ENCODE measurements at places on chromosomes 2 and 18.

- DNase-seq, result no peak
These were observed 79.6 kb downstream of the TPO start for GRCh38 chr2:1492711-1493430.

DNA sequence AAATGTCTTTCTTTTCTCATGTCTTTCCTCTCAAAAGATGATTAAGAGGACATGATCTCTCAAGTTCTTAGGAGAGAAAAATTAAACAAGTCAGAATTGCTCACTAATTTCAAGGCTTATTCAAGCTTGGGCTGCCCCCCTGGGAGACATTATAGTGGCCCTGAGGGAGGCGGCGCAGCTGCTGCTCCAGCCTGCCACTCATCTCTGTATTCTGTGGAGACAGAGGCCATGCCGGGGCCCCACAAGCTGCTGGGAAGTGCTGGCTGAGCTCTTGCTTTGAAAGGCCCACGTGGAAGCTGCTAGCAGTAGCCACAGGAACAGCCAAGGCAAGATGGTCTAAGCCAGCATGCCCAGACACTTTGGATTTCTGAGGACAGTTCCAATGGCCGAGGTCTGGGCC lies 267.4 kb downstream of the LNPK start:
- DNase-seq, result no peak

GRCh38 chr2:203603456-203604389 lies 68.6 kb upstream of the RAPH1 start:
- DNase-seq, result no peak

DNA sequence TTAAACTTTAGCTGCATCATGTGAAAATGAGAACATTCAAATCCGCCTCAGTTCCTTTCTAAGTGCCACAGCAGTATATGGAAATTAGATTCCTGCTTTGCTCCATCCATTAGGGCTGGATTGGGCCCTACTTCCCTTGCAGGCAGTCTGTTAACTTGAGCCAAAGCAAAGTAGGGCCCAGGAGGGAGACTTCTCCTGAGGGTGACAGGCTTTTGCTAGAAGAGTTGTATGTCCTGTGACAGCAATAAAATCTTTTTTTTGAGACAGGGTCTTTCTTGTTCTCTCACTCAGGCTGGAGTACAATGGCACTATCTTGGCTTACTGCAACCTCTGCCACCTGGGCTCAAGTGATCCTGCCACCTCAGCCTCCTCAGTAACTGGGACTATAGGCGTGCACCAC lies 28.1 kb downstream of the VIL1 start:
- DNase-seq, result no peak

GRCh38 chr2:47520825-47521665 lies 118.1 kb downstream of the MSH2 start:
- DNase-seq, result peak; percentile 63

GRCh38 chr18:32478317-32478716 lies 7.6 kb upstream of the GAREM1 start:
- no peak for DNase-seq

- DNase-seq, result no peak
These were observed 17.6 kb downstream of the PMAIP1 start for GRCh38 chr18:59917422-59917821.

DNA sequence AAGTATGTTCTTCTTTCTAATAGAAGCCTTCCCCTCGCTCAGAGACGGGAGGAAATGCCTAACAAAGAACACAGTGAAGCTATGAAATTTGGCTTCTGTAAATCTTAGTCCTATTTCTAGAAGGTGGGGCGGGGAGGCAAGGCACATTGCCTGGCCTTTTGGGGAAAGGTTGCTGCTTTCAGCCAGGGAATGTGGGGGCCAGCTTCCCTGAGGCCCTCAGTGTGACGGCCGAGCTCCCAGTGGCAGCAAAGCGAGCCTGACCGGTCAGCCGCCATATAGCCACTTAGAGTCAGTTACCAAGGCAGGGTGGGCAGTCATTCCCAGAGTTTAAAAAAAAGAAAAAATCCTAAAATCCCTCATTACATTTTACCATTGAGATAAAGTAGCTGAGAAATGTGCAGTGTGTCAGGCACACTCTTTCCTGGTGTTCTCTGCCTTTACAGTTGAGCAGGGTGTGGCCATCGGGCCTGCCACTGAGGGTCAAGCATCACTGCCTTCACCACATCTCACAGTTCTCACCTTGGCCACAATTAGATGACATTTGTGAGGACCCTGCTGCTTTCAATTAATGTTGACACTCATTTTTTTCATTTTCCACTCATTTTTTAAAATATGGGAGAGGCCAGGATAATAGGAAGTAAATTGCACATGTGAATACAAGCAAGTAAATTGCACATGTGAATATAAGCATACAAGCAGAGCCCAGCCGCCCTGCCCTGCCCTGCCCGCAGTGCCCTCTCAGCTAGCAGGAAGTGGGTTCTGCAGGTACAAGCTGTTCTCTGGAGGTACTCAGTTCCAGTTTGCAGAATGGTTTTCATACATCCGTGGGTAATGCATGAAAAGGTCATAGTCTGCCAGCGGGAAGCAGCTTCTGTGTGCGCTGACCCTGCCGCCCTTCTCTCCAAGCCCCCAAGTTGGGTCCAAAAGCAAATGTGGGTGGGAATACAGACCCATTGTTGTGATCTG lies 76.9 kb downstream of the WDSUB1 start:
- DNase-seq, result peak; percentile 13

DNA sequence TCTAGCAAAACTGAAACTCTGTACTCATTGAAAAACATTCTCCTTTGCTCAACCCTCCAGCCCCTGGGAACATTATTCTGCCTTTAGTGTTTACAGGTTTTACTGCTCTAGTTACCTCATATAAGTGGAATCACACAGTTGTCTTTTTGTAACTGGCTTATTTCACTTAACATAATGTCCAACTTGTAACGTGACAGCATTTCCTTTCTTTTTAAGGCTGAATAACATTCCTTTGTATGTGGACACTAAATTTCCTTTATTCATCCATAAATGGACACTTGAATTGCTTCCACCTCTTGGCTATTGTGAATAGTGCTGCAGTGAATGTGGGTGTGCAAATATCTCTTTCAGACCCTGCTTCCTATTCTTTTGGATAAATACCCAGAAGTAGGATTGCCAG lies 144.9 kb downstream of the ACTR3 start:
- DNase-seq, result no peak

- DNase-seq, result no peak
These were observed 76.2 kb upstream of the LRRTM1 start for GRCh38 chr2:80380736-80381135.

DNA sequence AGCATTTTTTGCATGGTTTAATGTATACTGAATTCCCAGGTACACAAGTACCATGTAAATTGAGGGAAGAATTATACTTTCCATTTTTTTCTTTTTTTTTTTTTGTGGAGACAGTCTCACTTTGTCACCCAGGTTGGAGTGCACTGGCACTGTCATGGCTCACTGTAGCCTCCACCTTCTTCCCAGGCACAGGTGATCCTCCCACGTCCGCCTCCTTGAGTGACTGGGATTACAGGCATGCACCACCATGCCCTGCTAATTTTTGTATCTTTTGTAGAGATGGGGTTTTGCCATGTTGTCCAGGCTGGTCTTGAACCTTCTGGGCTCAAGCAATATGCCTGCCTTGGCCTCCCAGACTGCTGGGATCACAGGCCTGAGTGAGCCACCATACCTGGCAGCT lies 3.8 kb downstream of the HSPE1 start:
- DNase-seq, result no peak

GRCh38 chr2:215618145-215618544 lies 182.3 kb upstream of the FN1 start:
- no peak for DNase-seq

DNA sequence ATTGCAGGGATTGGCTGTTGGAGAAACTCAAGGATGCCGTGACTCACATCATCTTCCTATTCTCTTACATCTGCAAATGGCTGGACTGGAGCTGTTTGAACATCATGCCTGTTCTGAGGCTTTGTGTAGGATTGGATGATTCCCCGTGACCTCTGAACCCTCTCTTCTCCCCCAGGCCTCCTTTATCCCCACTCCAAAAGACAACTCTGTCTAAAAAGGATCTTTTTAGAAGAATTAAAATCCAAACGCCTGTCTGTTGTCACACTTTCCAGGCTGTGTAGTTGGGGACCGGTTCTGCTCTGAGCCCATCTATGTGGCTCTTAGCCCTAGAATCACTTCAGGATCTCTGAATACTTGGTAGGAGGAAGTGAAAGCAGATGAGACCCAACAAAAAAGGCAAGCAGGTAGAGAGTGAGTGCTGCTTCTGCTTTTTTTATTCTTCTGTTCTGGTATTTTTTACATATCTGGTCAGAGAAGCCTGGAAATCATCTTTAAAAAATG lies 565 bp downstream of the SP140 start:
- no peak for DNase-seq

- no peak for DNase-seq
These were observed 12.2 kb downstream of the CAPG start for GRCh38 chr2:85397925-85398331.

- no peak for DNase-seq
These were observed 29.5 kb upstream of the MYO1B start for GRCh38 chr2:191215666-191216065.

DNA sequence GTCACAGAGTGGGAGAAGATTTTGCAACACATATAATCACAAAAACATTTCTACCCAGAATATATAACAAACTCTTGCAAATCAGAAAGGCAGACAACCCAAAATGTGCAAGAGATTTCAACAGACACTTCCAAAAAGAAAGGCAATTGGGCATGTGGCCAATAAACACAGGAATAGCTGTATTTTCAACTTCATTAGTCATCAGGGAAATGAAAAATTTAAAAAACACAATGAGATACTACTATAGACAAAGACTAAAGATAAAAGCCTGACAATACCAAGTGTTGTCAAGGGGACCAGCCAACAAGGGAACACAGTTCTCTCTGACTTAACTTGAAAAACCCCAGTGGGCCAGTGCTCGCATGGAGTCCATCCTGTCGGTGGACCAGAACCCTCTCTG lies 40.5 kb downstream of the MTHFD2 start:
- DNase-seq, result no peak

GRCh38 chr2:215678094-215678493 lies 242.2 kb upstream of the FN1 start:
- no peak for DNase-seq

DNA sequence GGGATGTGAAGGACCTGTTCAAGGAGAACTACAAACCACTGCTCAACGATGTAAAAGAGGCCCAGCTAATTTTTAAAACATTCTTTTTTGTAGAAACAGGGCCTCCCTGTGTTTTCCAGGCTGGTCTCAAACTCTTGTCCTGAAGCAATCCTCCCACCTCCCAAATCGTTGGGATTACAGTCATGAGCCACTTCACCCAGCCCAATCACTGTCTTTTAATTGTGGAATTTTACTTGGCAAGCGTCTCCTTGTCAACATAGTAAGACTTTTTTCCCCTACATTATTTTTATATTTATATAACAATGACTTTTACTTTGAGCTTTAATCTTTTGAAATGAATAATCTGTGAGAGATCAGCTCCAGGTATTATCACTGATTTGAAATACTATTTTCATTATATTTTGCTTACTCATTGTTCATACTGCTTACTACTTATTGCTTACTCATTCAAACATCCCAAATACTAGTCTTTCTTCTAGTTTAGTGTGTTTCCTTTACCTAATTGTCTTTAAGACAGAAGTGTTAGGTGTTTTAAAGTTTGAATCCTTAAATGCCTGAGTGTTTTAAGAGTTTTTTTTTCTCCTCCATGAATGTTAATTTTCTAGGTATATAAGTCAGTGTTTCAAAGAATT lies 48.9 kb downstream of the PTPN4 start:
- no peak for DNase-seq

DNA sequence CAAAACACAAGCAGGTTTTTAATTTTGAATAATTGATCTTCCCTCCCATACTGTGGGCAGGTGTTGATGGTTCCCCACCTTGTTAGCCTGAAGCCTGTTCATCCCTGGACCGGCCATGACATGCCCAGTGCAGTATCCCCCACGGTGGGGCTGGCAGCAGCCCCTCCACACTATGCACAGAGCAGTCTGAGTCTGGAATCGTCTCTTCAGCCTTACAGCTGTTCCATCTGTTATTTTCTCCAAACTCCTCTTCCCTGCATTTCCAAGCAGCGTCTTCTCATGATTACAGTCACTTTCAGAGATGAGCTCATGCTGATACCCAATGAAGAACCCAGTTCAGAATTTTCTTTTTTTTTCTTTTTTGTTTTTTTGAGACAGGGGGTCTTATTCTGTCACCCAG lies 68.2 kb downstream of the ADI1 start:
- DNase-seq, result no peak

DNA sequence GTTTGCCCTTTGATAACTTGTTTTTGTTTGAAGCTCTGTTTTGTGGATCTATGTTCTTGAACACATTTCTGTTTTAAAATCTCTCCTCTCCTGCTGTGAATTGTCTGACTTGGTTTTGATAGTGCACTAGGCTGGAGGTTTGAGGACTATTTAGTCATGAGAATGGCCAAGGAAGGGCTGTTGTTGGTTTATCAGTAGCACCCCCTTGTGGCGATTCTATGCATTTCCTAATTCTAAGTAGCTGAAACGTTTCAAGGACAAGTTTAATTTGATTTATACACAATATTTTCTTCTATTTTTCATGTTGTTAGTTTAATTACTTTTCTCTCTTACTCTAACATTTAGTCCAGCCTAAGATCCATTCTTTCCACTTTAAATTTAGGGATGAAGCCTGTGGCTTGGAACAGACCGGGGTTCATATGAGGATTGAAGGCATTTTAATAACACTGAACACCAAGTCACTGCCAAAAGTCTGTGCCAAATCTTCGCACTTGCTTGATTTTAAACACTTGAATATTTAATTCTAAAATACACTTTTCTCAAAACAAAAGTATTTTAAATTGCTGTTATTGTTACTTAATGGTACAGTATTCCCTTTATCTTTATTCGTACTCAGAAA lies 166.0 kb downstream of the SOCS6 start:
- DNase-seq, result no peak

DNA sequence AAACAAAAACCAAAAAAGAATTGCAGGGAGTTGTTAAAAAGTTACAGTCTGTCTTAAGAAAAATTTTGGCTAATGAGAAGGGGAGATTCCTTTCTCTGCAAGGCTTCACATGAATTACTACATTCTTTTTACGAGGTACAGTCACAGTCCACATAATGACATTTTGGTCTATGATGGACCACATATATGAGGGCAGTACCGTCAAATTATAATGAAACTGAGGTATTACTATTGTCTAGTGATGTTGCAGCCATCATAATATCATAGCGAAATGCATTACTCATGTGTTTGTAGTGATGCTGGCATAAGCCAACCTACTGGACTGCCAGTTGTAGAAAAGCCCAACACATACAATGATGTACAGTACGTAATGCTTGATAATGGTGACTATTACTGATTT lies 12.5 kb downstream of the SERPINB7 start:
- DNase-seq, result no peak

GRCh38 chr18:35835833-35836232 lies 136.6 kb upstream of the RMP24 start:
- no peak for DNase-seq

- DNase-seq, result no peak
These were observed 1167.5 kb downstream of the DPP10 start for GRCh38 chr2:115609978-115610377.

- no peak for DNase-seq
These were observed 104.9 kb downstream of the TGIF1 start for GRCh38 chr18:3554811-3555427.

DNA sequence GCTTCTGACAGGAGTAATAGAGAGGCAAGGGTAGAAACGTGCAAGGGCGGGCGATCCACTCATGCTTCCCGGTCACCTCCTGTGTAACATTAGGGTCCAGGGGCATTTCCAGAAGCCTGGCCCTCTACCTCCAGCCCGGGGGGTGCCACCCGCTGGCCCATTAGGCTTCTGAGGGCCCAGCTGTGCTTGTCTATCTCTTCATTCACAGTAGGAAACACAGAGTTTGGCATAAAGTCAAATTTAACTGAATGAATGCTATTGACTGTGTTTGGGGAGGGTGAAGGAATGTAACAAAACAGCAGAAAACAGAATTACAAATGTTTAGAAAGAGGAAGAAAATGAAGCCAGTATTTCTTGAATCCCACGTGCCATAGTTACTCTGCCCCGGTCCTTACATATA lies 112.4 kb upstream of the SLC66A3 start:
- DNase-seq, result no peak

All from CD8-positive, alpha-beta T cell (primary cell).